Stimulated activated CD8-positive, alpha-beta memory T cell treated with anti-CD3 and anti-CD28 coated beads, Interleukin-7, amount 100 ng/mL, for 48 hours (primary cell): ENCODE measurements at places on chromosomes 13 and 19.

DNA sequence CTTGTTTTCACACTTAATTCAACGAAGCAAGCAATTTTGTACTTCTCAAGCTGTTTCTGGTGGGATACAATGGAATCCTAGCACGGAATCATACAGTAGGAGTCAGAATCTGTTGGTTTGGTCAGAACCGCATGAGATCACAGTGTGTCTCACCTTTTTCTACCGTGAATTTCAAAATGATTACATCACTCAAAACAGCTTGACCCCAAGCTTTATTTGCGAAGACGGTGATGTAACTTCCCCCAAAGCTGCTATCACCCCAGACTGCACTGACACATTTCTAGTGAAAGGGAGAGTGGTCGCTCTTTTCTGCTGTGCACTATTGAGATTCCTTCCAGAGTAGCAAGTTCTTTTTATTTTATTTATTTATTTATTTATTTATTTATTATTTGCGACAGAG lies 9.6 kb downstream of the C19orf18 start:
- no peak for DNase-seq

DNA sequence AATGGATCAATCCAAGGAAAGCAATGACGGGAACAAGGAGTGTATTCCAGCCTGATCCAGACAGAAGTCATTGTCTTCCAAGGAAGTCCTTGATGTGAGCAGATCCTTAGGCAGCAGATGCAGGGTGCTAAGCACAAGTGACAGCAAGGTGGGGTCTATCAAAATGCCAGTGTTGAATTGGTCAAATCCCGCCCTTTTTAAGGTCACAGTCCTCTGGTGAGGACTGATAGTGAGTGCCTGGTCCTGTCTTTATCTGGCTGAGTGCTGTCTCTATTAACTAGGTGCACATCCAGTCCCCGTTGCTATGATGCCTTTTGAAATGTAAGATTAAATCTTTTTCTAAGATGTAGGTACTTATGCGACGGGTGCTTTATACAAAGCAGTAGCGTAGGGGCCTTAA lies 1.3 kb upstream of the LAMP1 start:
- DNase-seq, result no peak

- no peak for DNase-seq
Measured at GRCh38 chr19:45553464-45553863, 31.1 kb downstream of the OPA3 start.

- no peak for DNase-seq
Measured at GRCh38 chr13:36915896-36916640, 4.0 kb downstream of the SMAD9 start.

DNA sequence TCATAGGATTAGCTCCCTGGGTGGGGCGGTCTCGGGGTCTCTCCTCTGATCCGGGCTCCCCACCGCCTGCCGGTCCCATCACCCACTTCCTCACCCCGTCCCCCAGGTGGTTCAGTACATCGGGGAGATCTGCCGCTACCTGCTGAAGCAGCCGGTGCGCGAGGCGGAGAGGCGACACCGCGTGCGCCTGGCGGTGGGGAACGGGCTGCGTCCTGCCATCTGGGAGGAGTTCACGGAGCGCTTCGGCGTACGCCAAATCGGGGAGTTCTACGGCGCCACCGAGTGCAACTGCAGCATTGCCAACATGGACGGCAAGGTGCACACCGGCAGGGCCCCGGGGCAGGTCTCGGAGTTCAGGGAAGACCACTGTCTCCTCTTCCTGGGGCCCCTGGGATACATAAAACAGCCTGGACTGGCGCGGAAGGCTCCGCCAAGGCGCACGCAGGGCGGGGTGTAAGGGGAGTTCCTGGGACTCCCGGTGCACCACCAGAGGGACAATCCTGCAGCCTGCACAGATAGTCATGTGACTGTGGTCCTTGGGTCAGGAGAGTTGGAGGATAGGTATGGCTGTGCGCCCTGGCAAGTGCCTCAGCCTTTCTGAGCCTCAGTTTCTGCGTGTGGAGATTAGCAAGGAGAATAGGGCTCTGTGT lies 14.2 kb upstream of the PGLS start:
- no peak for DNase-seq

DNA sequence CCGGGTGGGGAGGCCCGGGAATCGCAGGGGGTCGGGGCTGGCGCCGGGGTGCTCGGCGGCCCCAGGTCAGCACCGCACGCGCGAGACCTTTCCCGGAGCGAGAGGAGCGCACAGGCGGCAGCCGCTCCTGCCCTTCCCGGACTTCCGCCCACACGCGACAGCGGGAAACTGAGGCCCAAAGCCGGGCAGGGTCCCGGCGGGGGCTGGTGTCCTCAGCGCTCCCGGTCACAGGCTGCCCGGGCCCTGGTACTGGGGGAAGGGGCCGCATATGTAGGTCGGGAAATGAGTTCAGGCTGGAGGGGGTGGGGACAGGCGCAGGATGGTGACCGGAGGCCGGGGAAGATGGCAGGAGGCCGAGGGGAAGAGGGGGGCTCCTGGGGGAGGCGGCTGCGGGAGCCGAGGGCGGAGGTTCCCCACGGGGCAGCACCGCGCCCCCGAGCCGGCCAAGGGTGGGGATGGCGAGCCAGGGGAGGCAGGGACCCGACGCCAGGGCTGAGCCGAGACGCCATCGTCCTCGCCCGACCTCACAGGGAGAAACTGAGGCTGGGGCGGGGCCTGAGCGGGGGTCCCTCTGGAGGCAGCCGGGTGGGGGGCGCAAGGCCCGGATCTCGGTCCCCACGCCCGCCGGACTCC lies 662 bp downstream of the CBARP start:
- DNase-seq, result no peak

DNA sequence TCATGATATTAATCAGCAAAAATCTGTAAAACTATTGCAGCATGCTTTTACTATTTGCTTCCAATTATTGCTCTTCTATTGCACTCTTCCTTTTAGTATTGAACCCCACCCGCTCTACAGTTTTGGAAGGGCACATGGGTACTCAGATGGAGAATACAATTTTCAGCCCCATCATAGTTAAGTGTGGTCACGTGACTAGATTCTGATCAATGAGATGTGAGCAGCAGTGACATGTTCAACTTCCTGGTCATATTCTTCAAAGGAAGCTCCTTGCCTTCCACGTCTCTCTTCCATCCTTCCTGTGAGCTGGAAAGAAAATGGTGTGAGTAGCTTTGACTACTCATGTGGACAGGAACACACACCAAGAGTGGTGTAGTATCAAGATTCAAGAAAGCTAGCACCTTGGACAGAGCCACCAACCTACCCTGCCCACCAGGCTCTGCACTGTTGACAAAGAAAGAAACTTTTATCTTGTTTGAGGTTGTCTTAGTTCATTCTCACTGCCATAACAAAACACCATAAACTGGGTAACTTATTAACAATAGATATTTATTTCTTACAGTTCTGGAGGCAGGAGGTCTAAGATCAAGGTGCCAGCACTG lies 3.8 kb upstream of the FGF14 start:
- no peak for DNase-seq

- no peak for DNase-seq
Measured at GRCh38 chr13:67934617-67935330, 704.6 kb upstream of the PCDH9 start.

DNA sequence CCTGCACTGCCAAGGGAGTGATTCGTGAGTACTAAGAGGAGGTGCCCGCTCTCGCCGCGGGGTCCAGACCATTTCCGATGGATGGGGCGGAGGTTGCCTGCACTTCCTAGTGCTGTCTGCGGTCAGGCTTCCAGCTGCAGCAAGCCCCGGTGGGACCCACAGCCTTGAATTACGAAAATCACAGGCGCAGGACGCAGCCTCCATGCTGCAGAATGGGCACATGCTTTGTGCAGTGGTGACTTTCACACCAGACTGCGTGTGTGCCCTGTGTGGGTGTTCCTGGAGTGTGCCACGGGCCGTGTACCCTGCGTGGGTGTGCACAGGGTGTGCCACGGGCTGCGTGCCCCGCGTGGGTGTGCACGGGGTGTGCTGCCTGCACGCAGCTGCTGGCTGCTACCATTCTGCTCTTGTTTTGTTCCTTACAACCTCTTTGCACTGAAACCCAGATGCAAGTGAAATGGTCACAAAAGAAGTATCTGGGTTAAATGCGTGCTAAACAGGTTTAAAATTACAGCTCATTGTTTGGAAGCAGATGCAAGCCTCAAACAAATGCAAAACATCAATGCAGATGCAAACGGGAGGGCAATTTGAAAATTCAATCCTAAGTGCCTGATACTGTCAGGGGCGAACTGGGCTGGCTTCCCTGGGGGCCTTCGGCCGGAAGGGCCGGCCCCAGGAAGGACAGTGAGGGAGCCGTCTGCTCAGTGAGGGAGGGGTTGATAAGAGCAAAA lies 221.2 kb upstream of the SOX1 start:
- no peak for DNase-seq

DNA sequence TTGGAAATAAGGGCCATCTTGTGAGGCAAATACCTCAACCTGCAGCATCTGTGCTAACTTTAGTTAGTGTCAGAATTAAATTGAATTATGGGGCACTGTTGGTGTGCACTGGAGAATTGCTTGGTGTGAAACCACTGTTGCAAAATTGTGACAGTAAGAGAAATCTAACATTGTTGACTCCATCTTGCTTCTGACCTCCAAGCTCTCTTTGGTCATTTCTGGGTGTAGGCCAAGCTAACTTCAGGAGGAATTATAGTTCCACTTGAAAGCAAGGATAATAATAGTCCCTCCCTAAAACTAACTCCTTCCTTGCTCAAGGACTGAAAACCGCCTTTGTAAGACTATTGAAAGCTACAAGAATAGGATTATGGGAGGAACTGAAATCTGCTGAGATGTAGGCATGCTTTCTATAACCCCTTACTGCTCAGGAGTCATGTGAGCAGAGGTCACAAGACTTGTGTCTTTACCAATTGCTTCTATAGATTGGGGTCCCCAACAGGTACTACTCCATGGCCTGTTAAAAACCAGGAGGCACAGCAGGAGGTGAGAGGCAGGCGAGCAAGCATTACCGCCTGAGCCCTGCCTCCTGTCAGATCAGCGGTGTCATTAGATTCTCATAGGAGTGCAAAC lies 24.9 kb upstream of the GAS6 start:
- no peak for DNase-seq

GRCh38 chr13:114100446-114101357 lies 31.7 kb downstream of the RASA3 start:
- DNase-seq, result no peak

GRCh38 chr13:99572131-99572530 lies 70.9 kb downstream of the TM9SF2 start:
- DNase-seq, result no peak

- no peak for DNase-seq
Measured at GRCh38 chr19:54209811-54210494, 9.3 kb downstream of the RPS9 start.

DNA sequence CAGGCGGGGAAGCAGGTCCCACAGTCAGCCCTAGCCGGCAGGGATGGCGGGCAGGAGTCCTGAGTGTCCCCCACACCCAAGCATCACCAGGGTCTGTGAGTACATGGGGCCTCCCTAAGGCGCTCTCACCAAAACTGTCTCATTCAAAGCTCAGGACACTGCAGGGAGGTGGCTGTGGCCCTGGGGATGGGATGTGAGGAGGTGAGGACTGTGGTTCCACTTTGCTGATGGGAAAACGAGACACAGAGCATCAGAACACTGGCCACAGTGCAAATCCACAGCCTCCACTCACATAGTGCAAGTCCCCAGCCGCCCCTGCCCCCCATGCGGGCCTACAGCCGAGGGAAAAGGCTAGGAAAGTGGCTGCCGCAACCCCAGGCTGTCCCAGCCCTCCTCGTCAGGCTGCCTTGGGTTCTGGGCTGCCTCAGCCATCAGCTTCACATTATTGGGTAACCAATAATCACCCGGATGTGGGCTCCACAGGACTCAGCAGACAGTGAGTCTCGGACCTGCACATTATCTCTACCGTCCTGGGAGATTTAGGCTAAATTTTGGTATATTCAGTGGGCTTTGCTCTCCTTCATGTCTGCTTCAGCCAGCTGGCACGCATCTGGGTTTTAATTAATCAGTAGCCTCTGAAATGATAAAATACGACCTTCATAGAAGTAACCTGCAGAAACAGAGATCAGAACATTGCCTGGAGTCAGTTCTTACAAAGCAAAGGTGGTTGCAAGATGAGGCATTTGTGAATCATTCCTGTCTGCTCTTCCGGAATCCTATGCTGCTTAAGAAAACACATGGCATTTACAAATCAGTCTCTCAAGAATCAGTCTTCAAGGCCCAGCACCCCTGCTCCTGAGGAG lies 77.0 kb downstream of the SOX1 start:
- DNase-seq, result no peak

GRCh38 chr13:53276265-53276664 lies 247.7 kb downstream of the OLFM4 start:
- DNase-seq, result no peak

- no peak for DNase-seq
Measured at GRCh38 chr13:24610956-24611355, 69.3 kb upstream of the ATP12A start.

- DNase-seq, result no peak
Measured at GRCh38 chr19:15404780-15405211, 14.0 kb downstream of the AKAP8L start.

DNA sequence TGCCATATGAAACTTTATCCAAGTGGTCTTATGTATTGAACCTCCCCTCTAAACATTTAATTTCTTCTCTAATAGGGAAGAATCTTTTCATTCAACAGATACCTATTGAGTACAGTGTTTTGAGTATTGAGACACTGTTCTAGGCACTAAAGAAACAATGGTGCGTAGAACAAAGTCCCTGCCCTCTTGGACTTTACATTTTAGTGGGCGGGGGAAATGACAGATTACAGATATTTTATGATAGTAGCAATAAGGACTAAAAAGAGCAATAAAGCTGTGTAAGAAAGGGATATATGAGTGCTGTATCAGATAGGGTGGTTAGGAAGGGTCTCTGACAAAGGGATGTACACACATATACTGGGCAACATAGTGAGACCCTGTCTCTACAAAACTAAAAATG lies 5.4 kb downstream of the NUDT15 start:
- no peak for DNase-seq

DNA sequence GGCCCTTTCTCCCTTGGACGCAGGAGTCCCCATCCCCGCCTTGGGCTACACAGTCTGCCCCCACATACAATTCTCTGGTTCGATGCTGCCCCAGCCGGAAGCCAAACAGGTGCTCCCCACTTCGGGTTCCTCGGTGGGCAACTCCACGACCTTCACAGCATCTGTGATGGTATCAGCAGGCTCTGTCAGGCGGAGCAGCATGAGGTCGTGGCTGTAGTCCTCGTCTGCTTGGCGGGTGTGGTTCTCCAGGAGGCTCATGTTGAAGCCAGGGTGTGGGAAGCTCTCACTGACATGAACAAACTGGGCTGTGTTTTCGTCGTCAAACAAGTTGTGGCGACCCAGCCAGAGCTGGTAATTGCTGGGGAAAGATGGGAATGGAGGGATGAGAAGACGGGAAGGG lies 3.5 kb downstream of the KLK1 start:
- DNase-seq, result no peak

DNA sequence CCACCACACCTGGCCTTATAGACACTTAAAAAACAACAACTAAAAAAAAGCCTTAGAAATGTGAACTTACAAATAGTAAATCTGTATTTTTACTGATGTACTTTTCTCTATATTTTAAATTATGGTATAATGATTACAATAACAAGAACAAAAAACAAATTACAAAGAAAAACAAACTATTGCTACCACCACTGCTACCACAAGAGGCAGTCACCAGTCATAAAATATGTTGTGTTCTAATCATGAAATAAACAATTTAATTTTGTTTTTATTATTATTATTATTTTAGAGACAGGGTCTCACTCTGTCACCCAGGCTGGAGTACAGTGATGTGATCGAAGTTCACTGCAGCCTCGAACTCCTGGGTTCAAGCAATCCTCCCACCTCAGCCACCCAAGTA lies 72.2 kb downstream of the DIAPH3 start:
- no peak for DNase-seq

GRCh38 chr19:45103156-45103507 lies 10.2 kb downstream of the PPP1R37 start:
- DNase-seq, result no peak

GRCh38 chr13:72246396-72246795 lies 379.4 kb upstream of the DACH1 start:
- no peak for DNase-seq

- no peak for DNase-seq
Measured at GRCh38 chr19:20481736-20482135, 83.8 kb downstream of the ZNF737 start.
